ENCODE measurements at places on chromosomes 13 and 19.

DNA sequence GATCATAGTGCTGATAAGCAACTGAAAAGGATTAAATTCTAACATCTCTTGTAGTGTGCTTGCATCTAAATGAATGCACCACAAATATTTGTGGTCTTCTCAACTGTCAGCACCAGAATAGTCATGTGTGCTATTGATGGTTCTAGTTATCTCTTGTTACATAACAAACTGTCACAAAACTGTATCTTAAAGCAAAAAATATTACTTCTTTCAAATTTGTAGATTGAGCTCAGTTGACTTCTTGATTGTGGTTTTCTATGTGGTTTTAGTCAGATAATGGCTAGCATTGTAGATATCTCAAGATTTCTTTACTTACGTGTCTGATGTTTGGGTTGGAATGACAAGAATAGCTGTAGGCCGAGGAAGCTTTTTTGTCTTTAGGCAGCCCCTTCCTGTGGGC, 431.3 kb downstream of the SLITRK6 start:
- DNase-seq, result no peak

- DNase-seq, result no peak
Observed at GRCh38 chr13:78603240-78603957, at the start of gene POU4F1. Gene POU4F1 (minus strand): TSS chr13:78603552. CDS start chr13:78603326, 226 bp downstream.

DNA sequence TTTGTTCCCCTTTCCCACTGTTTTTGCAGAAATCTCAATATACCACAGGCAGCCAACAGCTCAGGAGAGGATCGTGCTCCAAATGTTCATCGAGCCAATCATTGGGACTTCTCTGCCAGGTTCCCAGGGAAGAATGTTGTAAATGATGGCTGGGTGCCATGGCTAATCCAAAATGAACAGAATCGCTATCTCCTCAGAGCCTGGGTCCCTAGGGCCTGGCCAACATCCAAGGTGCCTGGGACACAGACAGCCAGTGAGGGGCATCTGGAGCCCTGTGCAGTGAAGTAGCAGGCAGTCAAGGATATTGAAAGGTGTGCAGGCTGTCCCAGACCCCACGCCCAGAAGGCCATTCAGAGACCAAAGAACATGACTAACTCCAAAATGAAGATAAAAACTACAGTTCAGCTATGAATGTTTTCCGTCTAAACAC, 37.8 kb downstream of the BRD4 start:
- DNase-seq, result no peak

- no peak for DNase-seq
Observed at GRCh38 chr13:51223560-51224270, 1.5 kb downstream of the FAM124A start.

GRCh38 chr13:63285426-63285825, 1869.8 kb upstream of the PCDH20 start:
- DNase-seq, result no peak

DNA sequence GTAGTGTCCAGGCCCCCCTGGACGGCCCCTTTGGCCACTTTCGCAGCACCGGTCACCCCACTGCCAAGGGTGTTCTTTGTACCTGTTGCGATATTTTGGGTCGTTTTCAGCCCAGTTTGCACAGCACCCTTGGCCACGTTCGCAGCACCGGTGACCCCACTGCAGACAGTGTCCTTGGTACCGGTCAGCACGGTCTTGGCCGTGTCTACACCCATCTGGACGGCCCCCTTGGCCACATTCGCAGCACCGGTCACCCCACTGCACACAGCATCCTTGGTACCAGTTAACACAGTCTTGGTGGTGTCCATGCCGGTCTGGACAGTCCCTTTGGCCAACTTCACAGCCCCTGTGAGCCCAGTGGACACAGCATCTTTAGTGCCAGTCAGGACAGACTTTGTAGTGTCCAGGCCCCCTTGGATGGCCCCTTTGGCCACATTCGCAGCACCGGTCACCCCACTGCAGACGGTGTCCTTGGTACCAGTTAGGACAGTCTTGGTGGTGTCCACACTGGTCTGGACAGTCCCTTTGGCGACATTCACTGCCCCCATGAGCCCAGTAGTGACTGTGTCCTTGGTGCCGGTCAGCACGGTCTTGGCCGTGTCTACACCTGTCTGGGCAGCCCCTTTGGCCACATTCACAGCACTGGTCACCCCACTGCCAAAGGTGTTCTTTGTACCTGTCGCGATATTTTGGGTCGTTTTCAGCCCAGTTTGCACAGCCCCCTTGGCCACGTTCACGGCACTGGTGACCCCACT, 6.8 kb downstream of the PLIN4 start:
- no peak for DNase-seq

- DNase-seq, result no peak
Observed at GRCh38 chr19:38402623-38402966, 298 bp upstream of the FAM98C start.

GRCh38 chr19:58400316-58400915, 5.0 kb downstream of the RNF225 start:
- DNase-seq, result peak; percentile 28

DNA sequence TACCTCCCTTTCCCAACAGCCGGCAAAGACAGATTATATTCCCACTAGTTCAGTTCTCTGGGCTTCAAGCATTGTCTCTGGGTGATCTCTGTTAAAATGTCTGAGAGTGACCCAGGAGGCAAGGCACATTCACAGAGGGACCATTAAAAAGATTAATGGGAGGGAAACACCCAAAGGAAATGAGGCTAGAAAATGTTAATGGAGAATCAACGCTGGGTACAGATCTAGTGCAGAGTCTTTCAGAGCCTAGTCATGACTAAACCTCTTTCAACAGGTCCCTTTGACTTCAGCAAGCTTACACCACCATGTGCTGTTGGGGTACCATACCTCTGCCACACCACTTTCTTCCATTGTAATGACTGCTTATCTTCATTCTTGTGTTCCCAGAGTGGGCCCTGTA, 358.6 kb downstream of the DCT start:
- DNase-seq, result no peak

GRCh38 chr13:40126306-40127085, 471.0 kb downstream of the COG6 start:
- no peak for DNase-seq

- DNase-seq, result no peak
Observed at GRCh38 chr13:56864451-56864850, 276.3 kb upstream of the PRR20A start.

DNA sequence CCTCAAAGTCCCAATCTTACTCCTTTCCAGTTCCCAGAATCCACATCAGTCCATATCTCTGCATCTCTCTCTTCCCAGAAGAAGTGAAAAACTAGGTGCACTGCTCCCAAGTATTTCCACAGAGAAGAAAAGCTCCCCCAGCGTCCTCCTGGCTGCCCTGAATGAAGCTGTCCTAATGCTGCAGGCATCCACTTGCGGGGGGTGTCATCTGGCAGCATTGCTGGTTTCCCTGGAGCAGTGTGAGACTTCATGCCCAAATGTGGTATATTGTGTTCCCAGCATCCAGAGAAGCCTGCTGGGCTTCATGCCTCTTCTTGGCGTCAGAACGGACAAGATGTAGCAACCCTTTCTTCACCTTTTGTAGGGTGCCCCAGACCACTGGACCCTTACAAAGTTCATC, 32.9 kb upstream of the ARHGEF7 start:
- no peak for DNase-seq

DNA sequence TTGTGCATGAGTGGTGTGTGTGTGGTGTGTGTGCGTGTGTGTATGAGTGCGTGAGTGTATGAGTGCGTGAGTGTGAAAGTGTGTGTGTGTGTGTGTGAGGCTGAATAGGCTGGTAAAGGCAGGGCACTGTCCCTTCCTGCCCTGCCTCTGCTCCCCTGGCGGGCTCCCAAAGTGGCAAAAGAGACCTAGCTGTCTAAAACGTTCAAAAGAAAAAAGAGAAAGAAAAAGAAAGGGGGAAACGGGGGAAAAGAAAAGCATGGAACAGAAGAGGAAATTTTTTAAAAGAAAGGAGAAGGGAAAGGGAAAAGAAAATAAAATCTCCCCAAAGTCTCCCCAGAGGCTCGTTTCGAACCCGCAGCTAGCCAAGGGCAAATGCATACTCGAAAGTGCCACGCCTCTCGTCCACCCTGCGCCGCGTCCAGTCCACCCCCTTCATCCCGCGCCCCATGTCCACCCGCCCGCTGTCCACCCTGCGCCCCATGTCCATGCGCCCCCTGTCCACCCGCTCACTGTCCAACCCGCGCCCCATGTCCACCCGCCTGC, 37.0 kb upstream of the FLT1 start:
- DNase-seq, result no peak

DNA sequence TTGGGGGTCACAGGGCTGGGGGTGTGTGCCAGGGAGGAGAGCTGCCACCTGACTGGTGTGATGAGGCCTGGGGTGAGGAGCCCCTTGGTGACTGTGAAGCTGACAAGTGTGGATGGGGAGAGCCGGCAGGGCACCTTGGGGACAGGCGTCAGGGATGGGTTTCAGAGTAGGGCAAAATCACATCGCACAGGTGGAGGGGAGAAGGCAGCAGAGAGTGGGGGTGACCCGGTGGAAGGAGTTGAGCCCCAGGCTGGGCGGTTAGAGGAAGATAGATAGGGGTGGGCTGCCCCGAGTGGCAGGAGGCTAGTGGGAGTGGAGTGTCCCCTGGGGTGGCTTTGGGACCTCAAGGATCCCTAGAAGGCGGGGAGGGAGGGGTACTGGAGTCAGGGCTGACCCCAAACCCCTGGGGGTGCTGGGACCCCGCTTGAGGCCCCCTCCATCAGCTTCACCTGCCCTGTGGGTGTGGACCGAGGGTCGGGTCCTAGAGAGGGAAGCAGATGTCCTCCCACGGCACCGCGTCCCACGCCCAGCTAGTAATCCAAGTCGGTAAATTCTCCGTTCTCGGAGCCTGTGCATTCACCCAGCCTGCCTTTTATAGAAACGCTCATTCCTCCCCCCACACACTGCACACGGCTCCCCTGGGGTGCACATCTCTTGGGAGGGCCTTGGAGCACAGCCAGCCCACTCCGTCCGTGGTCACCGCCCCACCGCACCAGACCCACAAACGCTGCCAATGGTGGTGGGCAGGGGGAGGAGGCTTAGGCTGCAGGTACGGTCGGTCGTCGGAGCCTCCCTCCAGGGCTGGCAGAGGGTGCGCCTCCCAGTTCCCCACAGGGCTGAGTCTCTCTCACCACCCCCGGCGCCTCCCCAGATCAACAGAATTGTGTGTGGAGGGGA, 2.4 kb downstream of the CTXN1 start:
- DNase-seq, result no peak

DNA sequence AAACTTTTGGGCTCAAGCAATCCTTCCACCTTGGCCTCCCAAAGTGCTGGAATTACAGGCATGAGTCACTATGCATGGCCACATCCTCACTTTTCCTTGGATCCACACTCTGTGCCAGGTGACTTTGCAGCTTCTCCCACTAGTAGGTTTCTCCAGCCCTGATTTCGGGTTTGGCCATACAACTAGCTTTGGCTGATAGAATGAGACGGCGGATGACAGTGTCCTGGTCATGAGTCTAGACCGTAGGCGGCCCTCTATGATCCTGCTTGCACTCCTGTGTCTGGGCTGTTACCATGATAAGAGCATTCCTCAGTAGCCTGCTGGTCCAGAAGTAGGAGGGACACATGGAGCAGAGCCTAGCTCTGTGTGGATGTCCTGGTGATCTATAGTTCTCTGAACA, 112.5 kb upstream of the KL start:
- DNase-seq, result no peak

GRCh38 chr19:5436106-5436947, 18.9 kb upstream of the ZNRF4 start:
- peak; percentile 96 for DNase-seq

DNA sequence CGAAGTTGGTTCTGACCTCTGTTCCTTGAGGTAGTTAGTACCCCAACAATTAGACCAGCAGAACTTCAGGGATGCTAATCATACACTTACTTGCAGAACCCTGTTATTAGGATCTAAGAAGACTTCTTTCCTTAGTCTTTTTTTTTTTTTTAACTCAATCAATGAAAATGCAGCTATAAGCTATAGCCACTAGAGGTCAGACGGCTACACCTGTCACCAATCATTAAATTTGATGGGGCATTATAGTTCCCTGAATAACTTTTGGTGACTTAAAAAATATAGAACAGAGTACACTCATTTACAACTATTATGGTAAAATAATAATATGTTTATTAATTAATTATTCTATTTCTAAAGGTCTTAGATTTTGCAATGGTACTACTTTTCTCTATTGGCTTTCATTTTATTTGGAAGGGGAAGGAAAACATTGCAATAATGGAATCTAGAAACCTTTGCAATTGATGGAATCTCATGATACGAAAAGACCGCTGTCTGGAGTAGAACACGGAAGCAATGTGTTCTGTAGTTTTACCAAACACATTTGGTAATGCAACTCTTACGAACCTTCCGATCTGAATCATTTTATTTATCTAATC, 483.2 kb downstream of the DIAPH3 start:
- peak; percentile 34 for DNase-seq

DNA sequence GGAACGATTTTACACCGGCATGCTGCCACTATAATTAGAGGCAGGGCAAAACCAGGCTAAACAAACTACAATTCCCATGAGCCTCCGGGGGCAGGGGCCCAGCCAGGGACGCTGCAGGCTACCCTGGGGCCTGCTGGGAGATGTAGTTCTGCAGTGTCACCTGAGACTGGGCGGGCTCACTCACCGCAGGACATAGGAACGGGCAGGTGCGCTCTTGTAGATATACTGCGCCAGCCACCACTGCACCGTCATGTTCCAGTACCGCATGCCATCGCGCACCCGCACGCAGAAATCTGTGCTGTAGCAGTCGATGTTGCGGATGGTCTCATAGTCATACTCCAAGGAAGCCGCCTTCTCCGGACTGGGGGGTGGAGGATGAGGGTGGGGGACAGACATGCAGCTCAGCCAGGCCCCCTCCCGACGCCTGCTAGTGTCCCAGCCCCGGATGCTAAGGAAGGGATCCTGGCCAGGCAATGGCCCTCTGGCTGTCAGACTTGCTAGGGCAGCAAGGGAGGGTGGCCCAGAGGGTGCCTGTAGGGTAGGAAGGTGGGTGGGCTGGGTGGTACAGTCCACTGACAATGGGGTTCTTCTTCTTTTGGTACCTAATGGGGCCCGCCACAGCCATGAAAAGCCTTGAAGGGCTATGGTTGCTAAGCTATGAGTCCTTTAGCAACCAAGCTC, 5.8 kb upstream of the TMC4 start:
- DNase-seq, result no peak

DNA sequence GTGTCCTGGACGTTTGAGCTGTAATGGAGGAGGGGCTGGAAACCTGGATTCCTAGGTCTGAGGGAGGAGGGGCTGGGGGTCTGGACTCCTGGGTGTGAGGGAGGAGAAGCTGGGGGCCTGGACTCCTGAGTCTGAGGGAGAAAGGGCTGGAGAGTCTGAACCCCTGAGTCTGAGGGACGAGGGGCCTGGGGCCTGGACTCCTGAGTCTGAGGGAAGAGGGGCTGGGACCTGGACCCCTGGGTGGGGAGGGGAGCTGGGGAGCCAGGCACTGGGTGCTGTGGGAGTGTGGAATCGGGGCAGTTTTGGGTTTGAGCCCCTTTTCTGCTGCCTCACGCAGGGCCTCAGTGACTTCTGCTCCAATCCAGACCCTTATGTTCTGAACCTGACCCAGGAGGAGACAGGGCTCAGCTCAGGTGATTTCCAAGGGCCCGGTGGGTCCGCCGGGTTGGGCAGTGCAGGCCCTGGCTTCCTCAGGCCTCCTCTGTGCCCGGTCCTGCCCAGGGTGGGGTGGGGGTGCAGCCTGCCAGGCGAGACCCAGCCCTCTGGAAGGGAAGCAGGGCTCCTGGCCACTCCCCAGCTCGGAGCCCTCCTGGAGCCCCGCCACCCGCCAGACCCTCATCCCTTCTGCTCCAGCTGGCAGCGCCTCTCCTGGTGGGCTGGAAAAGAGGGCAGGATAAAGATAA, 14.4 kb downstream of the TTYH1 start:
- DNase-seq, result no peak

- DNase-seq, result no peak
Observed at GRCh38 chr13:24250376-24251057, 58.9 kb upstream of the C1QTNF9 start.
